Fibroblast of skin of scalp (primary cell): ENCODE measurements at places on chromosomes 7 and 10.
A peak's percentile ranks its signal among the peaks of the same experiment; 100 is the strongest.

DNA sequence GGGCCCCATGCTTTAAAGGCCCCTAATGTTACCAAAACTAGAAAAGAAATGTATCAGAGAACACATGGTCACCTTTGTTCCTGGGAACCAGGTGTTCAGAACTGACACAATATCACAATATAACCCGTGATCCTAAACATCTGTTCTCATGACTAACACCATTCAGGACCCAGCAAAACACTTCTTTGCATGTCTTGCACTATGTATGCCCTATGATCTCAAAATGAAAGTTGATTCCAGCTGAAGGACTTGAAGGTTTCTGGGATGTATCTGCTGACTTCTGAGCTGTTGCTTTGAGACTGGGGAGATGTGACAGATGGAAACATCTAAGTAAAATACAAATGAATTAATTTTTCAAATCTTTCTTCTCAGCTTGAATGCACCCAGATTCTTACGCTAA is 37.5 kb upstream of the PIK3CG start:
- DNase-seq, result no peak

GRCh38 chr7:112067200-112067599 is 139.0 kb downstream of the DOCK4 start:
- DNase-seq, result no peak

DNA sequence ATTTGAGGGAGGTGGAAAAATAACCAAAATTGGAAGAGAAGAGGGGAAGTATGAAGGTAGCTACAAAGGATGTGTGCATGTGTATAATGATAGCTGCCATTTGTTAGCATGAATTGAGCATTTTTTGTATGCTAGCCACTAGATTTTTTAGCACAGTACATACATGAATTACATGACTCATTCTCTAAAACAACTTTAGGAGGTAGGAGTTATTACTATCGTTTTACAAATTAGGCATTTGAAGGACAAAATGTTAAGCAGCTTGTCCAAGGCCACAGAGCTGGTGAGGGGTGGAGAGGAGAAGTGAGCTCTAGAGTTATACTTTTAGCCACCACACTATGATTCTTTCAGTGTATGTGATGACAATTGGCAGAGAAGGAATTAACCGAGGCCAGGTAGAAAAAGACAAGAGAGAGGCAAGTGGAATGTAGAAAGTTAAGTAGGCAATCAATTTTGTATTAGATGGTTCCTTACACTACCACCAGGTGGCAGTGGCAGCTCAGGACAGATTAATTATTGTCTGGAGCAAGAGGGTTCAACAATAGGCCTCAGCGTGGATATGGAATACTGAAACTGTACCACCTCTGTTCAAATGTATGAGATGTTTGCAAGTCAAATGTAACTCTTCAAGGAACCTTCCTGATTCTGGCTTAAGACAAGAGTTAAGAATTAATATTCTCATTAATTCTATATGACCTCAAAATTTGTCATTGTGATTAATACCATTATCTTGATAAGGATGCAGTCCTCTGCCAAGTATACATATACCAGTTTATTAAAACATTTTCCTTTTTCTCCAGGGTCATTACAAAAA is 128.0 kb downstream of the MBL2 start:
- DNase-seq, result peak; percentile 57

GRCh38 chr10:69576334-69577011 is 3.3 kb upstream of the NEUROG3 start:
- DNase-seq, result no peak

DNA sequence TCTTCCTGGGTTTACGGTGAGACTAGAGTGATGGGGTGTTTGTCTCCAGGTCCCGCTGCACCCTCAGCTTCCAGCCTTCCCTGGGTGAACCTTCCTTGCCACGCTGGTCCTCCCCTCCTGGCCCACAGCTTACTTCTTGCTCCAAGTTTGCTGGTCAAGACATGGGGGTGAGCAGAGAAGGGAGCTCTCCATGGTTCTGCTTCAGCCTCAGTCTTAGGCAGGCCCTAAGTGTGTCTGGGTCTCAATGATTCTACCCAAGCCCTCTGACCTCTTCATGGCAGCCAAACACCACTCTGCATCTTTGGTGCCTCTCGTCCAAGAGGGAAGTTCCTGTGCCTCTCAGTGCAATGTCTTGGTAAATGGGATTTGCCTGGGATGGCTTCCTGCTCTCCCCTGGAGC is 356.5 kb upstream of the KLF6 start:
- peak; percentile 35 for DNase-seq
